ENCODE measurements at places on chromosomes 3 and 15. TPM values are rescaled to one million over a fixed set of nuclear protein-coding genes. Genes with fewer than 3 reads are reported as not detected.

DNA sequence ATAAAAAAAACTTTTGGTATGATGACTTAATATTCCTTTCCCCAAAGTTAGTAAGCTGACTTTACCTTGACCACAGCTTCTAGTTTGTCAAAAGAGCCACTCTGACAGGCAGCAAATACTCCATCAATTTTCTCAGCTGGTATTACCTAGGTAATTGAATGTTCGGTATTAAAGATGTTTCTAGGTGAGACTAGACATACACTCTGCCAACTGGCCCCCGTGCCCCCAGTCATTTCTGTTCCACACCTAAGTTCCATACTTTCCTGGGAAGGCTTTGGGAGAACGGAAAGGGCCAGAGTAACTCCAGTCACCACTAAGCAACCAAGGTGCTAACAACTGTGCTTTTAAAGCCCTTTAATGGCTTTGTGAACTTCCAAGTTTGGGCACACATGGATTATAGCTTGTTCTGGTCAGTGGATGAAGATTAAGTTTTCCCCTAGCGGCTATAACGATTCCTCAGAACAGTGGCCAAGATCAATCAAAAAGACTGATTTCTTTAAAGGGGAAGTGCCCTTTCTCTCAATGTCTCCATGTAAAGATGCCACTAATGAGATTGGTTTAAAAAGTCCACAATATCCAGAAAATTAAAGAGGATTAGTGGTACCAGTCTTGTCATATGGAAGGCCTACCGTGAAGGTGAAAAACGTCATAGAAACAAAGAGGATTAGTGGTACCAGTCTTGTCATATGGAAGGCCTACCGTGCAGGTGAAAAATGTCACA, 7.0 kb downstream of the EIF4A2 start:
- no peak for DNase-seq

GRCh38 chr3:160447544-160447943, 2.0 kb downstream of the TRIM59 start:
- DNase-seq = no peak

Gene SEMA3F
- 5.1 TPM for total RNA-seq

- no peak for DNase-seq
Measured at GRCh38 chr3:168162172-168162571, 66.4 kb upstream of the GOLIM4 start.

- no peak for DNase-seq
Measured at GRCh38 chr3:190585805-190586630, 72.1 kb downstream of the IL1RAP start.

Gene TRPM1
- not detected for total RNA-seq

DNA sequence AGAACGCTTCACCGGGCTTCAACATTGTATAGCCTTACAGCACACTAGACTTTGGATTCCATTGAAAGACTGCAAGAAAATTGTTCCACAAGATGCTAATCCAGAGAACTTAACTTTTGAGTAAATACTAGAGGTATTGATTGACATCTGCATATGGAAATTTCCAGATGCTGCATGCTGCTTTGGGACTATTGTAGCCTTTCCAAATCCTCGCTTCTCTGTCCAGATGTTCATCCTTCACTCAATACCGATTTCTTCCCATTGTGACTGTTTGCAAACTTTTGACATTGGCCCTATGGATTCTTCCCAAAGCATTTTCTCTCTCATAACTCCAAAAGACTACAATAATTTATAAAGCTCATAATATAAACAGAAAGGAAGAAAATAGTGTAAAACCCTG, 41.4 kb downstream of the COL6A6 start:
- DNase-seq = no peak

DNA sequence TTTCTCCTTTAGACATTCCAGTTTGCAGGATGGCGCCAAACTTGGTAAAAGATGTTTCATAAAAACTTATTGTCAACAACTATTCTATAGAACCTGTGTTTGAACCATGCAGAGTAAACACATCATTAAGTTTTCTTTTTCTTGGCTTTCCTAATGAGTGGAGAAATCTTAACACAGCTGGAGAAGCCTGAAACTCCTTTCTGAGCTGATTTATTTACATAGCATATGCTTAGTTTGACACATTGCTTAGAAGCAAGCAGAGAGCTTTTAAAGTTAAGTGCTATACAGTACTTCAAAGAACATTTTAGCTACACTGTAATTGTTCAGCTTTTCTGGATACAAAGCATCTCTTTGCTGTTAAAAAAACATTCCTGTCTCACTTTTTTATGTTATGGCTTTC, 61.0 kb upstream of the PAQR5 start:
- no peak for DNase-seq

- no peak for DNase-seq
Measured at GRCh38 chr3:42033741-42034140, 57.4 kb upstream of the TRAK1 start.

GRCh38 chr3:60760145-60760544, 491.1 kb downstream of the FHIT start:
- no peak for DNase-seq

Gene ZPLD1
- total RNA-seq = not detected

Gene ZNF774
- total RNA-seq = 8.1 TPM

GRCh38 chr3:183260167-183260904, 7.3 kb downstream of the B3GNT5 start:
- DNase-seq = no peak

GRCh38 chr15:51736751-51737521, 519 bp downstream of the LYSMD2 start:
- peak; percentile 67 for DNase-seq

DNA sequence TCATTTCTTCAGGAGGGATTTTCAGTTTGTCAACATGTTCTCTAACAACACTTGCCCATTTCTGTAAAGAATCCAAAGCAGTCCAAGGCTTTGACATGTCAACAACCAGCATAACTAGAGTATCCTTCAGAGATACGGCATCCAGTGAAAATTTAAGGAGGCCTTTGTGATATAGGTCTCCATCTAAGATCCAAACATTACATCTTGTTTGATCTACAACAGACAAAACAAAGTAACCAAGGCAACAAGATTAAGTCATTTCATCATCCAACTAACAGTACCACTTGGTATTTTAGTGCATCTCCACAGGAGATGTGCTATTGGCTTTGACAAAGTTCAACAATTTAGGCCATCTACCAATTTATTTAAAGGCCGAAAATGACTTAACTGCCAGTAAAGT, 25.8 kb downstream of the DYNC1LI1 start:
- DNase-seq = no peak

DNA sequence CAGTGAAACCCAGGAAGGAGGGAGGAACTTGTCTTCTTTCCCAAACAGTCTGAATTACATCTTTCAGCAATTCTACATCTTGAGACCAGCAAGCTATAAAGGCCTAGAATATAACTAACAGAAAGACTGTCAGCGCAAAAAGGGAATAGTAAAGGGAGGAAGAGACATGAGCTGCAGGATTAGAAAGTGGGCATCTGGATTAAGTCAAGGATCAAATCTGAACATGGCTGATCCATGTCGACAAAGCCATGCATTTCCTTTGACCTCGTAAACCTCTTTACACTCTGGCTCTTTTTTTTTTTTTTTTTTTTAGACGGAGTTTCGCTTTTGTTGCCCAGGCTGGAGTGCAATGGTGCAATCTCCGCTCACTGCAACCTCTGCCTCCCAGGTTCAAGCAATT, 35.4 kb upstream of the KCNMB3 start:
- DNase-seq = no peak

- no peak for DNase-seq
Measured at GRCh38 chr3:16587047-16587680, 18.1 kb downstream of the DAZL start.

Gene SUCNR1
- 0.14 TPM for total RNA-seq

DNA sequence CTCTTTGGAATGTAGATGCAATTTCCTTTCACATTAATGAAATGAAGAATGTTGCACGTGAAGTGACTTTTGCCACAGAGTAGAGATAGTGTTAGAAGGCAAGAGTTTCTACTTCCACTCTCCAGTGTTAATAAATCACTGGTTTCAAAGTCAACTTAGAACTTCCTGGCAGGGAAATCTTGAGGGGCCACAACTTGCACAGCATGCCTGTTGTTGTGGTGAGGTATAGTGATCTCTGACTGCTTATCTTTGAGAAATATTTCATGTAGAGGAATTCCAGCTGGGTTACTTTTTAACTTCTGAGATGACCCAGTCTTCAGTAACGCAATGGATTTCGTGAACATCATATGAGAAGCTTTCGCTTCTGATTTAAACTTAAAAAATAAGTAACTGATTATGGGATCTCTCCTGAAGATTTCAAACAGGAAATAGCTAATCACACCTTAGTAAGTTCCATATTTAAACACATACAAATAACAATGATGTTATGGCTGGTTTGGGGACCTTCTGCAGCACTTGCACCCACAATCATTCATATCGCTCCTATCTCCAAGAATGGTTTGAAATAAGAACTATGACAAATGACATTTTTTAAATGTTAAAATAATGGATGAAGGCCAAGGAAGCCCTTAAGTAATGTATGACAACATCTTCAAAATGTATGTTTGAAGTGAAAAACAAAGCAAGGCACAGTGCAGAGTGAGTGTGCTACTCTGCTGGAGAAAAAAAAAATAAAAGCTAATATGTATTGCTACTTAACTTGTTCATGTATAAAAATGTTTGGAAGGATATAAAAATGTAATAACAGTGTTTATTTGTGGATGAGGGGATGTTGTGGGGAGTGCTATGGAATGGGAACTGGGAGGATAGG, 726.5 kb upstream of the NECTIN3 start:
- no peak for DNase-seq

DNA sequence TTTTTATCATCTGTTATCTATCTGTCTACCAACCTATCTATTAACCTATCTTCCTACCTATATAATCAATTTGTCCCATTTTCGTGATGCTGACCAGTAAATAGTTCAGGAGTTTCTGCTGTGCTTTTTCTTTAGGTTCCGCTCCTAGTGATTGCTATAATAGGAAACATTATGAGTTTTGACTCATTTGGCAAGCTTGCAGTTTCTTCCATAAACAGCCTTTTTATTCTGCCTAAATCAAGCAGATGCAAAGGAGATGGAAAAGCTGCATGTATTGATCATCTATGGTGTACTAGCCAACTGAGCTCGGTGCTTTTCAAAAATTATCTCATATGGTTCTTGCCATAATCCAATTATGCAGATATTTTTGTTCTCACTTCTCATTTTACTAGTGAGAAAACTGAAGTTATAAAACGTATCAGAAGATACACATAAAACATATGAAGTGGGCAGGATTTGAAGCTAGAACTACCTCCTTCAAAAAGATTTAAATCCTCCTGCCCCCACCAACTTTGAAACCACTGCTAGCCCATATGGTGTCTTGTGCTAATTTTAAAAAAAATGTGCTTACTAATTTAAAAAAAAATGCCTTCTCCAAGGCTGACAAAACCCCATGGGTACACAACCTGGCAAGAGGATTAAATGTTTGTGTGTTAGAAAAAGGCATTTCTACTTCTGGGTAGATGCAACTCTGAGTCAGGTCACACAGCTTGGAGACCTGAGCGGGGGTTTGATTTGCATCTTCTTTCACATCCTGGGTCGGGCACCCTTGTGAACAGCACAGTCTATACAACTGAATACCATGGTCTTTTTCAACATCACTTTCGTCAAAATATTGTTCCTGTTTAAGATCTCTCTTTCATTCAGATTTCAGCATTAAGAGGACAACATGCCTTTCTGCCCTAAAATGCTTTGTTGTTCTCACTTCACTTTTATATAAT, 267.0 kb downstream of the CHL1 start:
- no peak for DNase-seq

DNA sequence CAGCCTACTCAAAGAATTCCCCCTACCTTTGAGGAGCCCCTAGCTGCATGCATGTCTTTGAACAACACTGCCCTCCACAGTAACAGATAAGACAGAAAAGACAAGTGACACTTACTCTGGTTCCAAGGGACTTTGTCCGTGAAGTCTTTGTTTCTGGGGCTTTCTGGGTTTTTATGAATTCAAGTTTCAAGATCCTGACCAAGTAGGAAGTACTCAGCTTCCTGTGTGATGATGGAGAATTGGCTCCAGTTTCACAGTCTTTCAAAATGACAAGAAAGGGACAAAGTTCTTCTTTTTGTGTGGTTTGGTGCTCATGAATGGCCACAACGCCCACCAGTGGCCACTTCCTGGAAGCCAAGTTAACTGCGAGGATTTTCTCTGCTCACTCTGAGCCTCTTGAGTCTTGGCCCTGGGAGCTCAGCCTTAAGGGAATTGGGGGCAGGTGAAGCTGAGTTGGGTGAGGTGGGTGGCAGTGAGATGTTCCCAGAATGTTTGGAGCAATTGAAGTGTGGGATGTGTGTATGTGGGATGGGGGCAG, at the start of gene CCR1:
CCR1 (minus strand) TSS at position 147 of the 538 bp plus-strand sequence. CDS start 4,000 bp downstream, outside the sequence.
- peak; percentile 57 for DNase-seq

DNA sequence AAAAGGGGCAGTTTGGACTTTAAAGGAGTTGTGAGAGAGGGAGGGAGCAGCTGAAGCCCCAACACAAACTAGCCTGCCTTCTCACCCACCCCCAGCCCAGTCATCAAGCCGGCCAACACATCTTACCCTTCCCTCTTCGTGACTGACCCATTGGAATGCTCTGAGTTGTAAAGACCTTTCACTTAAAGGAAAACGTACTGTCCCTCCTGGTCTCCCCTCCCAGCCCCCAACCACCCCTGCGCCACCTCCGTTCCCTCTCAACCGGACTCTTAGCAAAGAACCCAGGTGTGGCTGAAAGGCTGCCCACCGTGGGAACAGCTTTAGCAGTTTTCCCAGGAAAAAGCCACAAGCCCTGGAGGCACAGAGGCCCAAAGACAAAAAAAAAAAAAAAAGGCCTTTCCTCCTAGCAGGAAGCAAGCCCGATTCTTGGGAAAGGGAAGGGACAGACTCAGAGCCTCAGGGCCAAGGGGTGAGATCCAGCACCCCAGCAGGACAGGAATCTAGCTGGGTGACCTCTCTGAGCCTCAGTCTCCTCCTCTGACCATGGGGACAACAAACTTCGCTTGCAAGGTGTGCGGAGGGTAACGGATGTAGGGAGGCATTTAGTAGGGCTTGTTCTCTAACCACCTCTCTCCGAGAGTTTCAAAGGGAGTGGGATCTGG, 2.4 kb downstream of the CYP11A1 start:
- DNase-seq = no peak

GRCh38 chr15:60576044-60576443, 97.1 kb upstream of the ICE2 start:
- no peak for DNase-seq

- no peak for DNase-seq
Measured at GRCh38 chr3:33900809-33901505, 102.5 kb downstream of the PDCD6IP start.

- peak; percentile 33 for DNase-seq
Measured at GRCh38 chr3:156626104-156626503, 48.3 kb upstream of the TIPARP start.

Gene ST8SIA2
- not detected for total RNA-seq

Gene KLHL6
- 3.4 TPM for total RNA-seq

DNA sequence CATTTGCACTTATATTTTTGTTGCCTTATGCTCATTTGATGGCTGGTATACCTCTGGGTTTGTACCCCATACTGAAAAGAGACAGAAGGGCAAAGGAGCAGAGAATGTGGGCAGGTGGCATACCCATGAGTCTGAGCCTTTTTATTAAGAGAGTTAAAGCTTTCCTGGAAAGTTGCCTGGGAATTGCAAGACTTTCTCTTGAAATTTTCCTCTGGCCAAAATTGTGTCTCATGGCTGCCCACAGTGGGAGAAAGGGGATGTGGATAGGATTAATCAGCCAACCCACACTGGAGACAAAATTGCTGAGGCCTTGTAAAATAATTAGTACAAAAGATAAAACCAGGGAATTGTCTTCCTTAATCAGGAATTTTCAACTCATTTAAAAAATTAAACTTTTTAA, 8.2 kb upstream of the NMD3 start:
- no peak for DNase-seq

Data from transverse colon (tissue), 4 donors.